Karpas-422 (cell line): ENCODE measurements at places on chromosomes 3 and 15. TPM values are rescaled to one million over a fixed set of nuclear protein-coding genes. Genes with fewer than 3 reads are reported as not detected.
A peak's percentile ranks its signal among the peaks of the same experiment; 100 is the strongest.

- no peak for DNase-seq
These were observed 206.9 kb downstream of the ZNF385D start for GRCh38 chr3:21544076-21544462.

The SLC12A1 gene
- not detected in 2 replicates for total RNA-seq

DNA sequence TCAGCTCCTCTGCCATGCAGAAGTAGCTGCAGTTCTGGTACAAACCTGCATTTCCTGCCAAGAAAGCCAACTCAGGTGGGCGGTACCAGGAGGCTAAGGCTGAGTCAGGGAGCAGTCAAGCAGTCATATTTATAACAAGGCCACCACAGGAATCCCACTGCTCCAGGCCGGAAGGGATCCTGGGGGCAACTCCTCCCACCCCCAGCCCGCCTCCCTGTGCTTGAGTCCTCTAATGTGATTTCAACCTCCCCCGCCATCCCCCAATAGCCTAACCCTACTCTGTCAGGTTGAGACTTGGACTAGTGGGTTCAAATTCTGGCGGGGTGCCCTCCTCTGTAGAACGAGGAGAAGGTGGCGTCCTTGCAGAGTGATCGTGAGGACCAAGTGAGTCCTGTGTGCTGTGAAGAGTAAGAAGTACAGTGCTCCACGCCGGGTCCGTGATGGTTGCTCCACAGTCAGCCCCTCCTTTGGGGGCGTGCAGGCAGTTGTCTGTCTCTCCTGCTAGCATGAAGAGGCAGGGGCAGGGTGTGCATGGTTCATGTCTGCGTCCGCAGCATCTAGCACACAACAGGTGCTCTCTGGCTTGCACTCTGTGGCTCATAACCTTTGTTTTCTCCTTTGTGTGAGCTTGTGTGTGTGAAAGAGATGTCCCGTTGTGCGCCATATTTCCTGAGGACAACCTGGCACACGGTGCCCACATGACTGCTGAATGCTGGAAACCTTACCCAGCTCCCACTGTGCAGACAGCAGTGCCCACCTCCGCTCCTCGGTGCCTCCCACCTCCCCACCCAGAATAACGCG, 78.3 kb downstream of the SMAD6 start:
- no peak for DNase-seq

The NUP210 gene
- total RNA-seq, result 87.7 and 117 TPM in 2 replicates

GRCh38 chr3:139629033-139629432, 48.7 kb downstream of the NMNAT3 start:
- peak; percentile 75 for DNase-seq

DNA sequence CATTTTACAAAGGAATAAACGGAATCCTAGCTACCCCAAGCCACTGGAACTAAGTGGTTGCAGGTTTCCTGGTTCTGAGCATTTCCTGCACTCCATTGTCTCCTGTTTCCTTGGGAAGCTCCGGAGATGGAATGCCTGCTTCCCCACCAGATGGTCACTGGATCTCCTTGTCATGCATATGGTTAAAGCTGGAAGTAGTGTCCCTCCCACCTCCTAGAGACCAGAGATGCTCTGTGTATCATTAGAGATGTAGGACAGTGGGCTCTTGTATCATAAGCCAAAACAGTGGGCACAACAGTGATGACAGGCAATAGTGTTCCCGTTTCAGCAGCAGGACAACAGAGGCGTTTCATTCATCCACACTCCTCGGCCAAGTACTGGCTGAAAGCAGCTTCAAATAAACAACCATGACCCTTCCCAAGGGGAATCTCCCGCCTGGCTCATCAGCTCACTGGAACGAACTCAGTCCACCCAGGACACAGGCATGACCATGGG, 136.2 kb upstream of the EIF1B start:
- no peak for DNase-seq

GRCh38 chr3:117302428-117302827, 592.8 kb downstream of the TUSC7 start:
- DNase-seq, result no peak

The CACNA2D2 gene
- not detected in 2 replicates for total RNA-seq

The CPLX3 gene
- 5.2 and 7.3 TPM in 2 replicates for total RNA-seq

The C2CD4A gene
- total RNA-seq, result not detected in 2 replicates

- DNase-seq, result no peak
These were observed 6.4 kb upstream of the IGF2BP2 start for GRCh38 chr3:185831195-185831594.

The NR1D2 gene
- total RNA-seq, result 8.3 and 12.8 TPM in 2 replicates

DNA sequence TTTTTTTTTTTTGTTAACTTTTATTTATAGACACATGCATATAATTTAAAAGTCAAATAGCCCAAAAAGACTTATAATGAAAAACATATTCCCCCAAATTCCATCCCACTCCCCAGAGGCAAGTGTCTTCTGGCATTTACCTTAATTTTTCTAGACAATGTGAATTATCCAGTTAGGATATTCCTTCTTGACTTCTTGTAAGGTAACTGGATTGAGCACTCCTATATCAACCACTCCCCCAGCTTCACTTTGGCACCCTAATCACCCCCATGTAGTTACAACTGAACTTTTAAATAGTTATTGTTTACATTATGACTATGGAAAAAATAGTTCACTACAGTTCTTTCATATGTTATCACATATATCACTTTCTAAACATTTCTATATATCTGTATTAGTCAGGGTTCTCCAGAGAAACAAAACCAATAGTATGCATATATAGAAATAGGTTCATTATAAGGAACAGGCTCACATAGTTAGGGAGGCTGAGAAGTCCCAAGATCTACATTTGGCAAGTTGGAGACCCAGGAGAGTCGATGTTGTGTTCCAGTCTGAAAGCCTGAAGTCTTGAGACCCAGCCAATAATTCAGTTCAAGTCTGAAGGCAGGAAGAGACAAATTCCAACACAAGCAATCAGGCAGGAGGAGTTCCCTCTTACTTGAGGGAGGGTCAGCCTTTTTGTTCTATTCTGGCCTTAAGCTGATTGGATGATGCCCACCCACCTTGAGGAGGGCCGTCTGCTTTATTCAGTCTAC, 175.8 kb downstream of the THSD4 start:
- peak; percentile 19 for DNase-seq

DNA sequence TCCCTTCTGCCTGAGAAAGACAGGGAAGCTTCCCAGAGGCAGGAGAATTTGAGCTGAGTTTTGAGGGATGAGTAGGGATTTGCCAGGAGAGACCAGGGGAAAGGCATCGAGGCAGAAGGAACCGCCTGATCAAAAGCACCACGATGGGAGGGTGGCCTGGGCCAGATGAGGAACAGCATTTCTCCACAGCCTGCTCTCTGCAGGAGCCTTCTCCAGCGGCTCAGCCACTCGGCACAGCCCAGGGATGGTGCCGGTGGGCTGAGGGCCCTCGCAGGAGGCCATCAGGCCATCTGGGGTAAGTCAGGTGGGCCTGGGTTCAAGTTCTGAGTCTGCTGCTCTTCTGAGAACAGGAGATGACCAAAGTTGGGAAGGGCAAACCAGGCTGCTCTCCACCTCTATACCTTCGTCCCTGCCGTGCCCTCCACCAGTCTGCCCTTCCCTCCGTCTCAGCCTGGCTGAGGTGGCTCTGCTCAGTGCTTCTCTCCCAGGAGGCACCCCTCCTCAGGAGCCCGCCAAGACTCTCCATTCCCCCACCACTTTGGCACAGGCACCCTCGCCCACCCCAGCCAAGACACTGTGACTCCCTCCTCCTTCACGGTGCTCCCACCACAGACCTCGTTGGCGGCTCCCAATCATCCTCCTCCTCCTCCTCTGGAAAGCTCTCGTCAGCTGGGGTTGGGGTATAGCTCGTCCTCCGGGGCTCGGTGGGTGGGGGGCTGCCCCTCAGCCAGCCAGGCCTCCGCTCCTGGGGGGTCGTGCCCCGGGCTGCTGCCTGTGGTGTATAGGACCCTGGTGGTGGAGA, 34.9 kb downstream of the GRIP2 start:
- no peak for DNase-seq

DNA sequence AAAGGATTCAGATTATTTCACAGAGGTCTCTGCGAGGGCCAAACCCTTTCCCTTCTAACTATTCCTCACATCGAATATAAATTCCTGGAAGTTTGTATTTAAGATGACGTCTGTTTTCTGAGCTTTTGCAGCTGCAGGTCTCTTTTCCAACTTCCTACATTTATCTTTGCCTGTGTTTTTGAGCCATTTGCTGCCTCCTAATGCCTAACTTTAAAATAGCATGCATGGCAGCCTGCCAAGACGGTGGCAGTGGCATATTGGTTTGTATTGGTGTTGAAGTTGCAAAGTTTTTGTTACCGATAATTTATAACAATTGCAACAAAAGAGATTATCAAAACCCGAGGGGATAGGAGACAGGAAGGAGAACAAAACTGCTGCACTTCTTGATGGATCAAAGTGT, 187.1 kb upstream of the DNAJC19 start:
- DNase-seq, result peak; percentile 70

DNA sequence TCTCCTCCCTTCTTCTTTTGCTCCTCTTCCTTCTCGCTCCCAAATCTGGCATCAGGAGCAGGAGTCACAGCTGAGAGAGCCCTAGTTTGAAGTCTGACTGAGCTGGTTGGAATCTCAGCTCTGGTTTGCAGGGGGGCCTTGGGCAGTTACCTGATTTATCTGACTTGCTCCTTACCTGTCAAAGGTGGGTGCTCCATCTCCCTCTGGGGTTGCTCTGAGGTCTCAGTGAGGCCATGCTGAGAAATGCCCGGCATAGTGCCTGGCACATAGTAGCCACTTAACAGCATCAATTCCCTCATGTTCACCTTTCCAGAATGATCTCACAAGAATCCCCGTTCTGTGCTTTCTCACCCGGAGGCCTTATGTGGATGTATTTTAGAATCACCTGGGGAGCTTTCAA, 121.2 kb upstream of the CTDSPL start:
- no peak for DNase-seq

- no peak for DNase-seq
These were observed 32.4 kb downstream of the GJD2 start for GRCh38 chr15:34722439-34722836.

- DNase-seq, result no peak
These were observed 12.5 kb upstream of the IL16 start for GRCh38 chr15:81184188-81184587.

DNA sequence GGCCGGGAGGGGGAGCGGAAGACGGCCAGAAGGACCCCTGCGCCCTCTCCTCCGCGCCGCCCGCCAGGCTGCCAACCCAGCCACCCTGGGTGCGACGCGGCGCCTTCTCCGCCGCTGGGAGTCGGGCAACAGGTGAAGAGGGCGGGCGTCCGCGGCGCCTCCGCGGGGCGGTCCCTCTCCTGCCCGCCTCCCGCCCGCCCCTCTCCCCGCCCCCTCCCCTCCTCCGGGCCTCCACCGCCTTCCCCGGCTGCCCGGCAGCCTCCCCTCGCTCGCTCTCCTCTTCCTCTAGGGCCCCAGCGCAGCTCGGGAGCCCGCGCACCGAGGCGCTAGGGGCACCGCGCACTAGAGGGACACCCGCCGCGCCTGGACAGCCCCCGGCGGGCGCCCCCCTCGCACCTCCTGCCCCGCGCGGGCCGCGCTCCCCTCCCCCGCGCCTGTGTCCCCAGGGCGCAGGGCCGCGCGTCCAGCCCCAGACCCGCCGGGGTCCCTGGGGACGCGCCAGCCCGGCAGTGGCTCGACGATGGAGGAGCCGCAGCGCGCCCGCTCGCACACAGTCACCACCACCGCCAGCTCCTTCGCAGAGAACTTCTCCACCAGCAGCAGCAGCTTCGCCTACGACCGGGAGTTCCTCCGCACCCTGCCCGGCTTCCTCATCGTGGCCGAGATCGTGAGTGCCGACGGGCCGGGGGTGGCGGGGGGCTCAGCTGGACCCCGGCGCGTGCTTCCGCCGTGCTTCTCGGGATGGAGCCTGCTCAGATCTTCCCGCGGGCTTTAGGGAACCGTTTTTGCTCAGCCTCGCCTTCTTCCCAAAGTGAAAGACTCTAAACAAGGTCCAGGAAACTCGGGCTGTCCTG, at the start of gene CMTM8:
Gene CMTM8, plus strand, starts transcription at position 228 of the 854 bp plus-strand sequence. Its CDS starts 293 bp downstream, at position 521.
- DNase-seq, result peak; percentile 76
